Fibroblast of the aortic adventitia (primary cell): ENCODE measurements at places on chromosomes 6 and 20. TPM values are rescaled to one million over a fixed set of nuclear protein-coding genes. Genes with fewer than 3 reads are reported as not detected.

ERMARD gene
- total RNA-seq = 15.0 and 18.3 TPM in 2 replicates

PSMB1 gene
- total RNA-seq = 96.8 and 248 TPM in 2 replicates

SCAF8 gene
- 23.6 and 47.6 TPM in 2 replicates for total RNA-seq

TNXB gene
- 54.0 and 315 TPM in 2 replicates for total RNA-seq

RNGTT gene
- 24.9 and 49.0 TPM in 2 replicates for total RNA-seq

TUBB1 gene
- total RNA-seq = not detected in 2 replicates

TPD52L1 gene
- 20.8 and 21.7 TPM in 2 replicates for total RNA-seq

ABHD16B gene
- total RNA-seq = not detected in 2 replicates

SEL1L2 gene
- not detected in 2 replicates for total RNA-seq

PDYN gene
- total RNA-seq = not detected in 2 replicates

BMP7 gene
- not detected in 2 replicates for total RNA-seq

FNDC1 gene
- 0.16 and 1.6 TPM in 2 replicates for total RNA-seq

FKBP1C gene
- total RNA-seq = 0.18 and 0.33 TPM in 2 replicates

PDE7B gene
- 11.8 and 23.9 TPM in 2 replicates for total RNA-seq

PGC gene
- total RNA-seq = not detected in 2 replicates

NHLRC1 gene
- total RNA-seq = 2.1 and 3.0 TPM in 2 replicates

TMEM14A gene
- total RNA-seq = 16.3 and 60.1 TPM in 2 replicates
